ENCODE measurements at places on chromosomes 16 and 17.
A peak's percentile ranks its signal among the peaks of the same experiment; 100 is the strongest.

DNA sequence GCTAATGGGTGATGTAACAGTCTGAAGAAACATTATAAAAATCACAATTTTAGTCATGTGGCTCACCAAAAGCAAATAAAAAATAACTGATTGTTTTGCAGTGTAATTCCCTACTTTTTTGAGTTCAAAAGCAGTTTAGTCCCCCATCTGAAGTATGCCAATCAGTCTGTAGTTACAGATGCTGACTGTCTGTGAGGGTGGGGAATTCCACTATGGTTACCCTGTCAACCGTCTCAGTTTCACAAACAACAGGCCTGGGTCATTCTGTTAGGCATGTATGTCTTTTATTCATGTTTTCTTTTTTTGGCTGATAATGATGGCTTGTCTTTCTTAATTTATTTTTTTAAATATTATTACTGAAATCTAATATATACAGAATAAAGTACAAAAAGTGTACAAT is 69.3 kb downstream of the STXBP4 start:
- peak; percentile 21 for DNase-seq

- DNase-seq, result peak; percentile 63
Observed at GRCh38 chr17:38598536-38598935, 7.2 kb downstream of the SRCIN1 start.

- DNase-seq, result peak; percentile 21
Observed at GRCh38 chr17:72169823-72170222, 49.0 kb downstream of the SOX9 start.

- DNase-seq, result peak; percentile 86
Observed at GRCh38 chr17:35460354-35460851, 11.8 kb upstream of the SLFN13 start.

- no peak for DNase-seq
Observed at GRCh38 chr17:70050931-70051330, 24.1 kb upstream of the KCNJ16 start.

DNA sequence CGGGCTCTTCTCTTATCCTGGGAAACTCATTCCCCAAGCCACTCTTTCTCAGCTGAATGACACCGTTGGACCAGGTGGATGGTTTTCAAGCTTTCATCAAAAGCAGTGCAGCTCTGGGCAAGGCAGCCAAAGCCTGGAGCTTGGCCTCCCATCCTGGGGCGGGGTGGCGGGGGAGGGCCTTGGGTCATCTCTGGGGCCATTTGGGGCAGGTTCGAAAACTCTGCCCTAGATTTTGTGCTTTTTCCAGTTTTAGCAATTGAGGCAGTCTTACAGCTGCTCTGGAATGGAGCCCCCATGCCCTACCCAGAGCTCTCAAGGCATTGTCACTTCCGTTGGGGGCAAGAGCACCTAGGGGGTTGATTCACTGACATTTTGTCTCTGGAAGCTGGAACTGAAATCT is 9.1 kb downstream of the MPRIP start:
- no peak for DNase-seq

GRCh38 chr17:80891397-80892018 is 100.1 kb upstream of the CHMP6 start:
- peak; percentile 82 for DNase-seq

DNA sequence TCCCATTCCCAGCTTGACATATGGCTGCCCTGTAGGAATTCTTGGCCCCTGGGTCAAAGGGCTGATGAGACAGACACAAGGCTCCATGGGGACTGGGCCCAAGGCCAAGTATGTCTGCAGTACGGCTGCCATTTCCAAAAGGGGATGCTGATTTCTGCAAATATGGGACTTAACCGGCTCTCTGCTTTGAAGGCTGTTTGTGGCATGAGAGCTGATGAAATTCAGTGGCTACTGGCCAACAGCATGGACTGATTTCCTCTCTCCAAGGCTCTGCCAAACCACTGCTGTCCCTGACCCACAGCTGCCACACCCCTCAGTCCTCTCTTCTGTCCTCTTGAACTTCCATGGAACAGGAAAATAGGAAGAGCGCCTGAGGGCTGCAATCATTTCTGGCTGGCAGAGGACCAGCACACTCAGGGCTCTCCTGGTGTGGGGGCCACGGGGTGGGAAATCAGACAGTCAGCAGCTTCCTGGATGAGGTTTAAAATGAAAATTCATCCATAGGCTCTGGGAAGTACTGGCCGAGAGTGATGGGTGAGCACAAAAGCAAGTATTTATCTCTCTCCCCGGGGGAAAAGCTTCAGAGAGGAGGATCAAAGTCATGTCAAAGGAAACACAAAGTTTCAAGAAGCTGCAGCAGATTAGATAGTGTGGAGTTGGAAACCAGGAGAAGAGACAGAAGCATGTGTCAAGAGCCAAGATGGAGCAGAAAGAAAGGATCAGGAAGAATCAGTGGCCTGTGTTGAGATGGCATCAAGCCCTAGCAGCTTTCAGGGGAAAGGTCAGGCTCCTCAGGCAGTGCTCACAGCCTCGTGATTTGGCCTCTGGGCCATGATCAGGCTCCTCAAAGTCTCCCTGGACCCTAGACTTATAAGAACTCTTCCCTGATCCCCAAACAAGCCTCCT is 64.1 kb upstream of the SREBF1 start:
- no peak for DNase-seq

DNA sequence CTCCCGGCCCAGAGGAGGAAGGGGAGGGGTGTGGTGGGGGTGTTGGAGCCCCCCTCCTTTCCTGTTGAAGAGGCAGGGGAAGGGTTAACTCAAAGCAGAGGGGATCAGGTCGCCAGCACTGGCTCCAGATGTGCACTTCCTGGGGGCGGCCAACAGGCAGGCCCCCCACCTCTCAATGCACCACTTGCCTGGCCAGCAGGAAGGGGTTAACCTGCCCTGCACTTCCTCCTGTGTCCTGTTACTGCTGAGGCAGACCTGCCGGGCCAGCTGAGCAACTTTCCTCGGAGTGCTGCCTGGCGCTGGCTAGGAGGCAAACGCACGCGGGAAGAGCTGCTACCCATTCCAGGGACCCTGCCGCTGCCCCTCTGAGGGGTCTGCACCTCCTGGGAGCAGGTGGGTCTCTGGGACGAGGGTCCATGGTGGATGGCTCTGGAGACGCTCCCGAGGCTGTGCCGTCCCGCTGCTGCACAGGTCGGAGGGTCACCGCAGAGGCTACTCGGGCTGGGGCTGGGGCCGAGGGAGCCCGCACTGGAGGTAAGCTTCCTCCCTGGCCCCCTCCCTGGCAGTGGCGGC is at the start of gene EPN3:
Gene EPN3, plus strand, starts transcription at position 284 of the 573 bp plus-strand sequence. CDS start 3,822 bp downstream, outside the sequence.
- DNase-seq, result no peak

- DNase-seq, result no peak
Observed at GRCh38 chr17:64565563-64565962, 58.8 kb downstream of the CEP95 start.

- no peak for DNase-seq
Observed at GRCh38 chr16:3145660-3146059, 10.8 kb downstream of the ZNF213 start.

DNA sequence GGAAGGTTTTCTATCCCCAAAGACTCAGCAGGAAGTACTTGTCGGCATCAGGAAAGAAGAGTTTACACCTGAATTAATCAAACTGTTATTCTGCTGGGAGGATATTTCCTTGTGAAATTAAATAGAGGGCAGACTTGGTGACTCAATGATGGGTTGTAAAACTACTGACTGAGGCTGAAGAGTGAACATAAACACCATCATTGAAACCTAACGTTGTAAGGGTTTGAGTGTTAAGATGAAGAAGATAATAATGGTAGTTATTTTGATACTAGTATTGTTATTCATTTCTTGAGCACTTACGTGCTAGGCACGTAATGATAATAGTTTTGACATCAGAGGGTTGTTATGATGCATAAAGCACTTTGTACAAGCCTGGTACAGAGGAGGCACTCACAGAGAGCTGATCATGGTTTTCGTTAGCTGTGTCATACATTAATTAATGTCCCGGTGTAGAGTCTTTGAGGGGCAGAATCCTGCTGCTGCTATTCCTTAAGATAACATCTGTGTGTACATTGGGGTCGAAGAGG is 64.2 kb upstream of the CACNG3 start:
- DNase-seq, result no peak

DNA sequence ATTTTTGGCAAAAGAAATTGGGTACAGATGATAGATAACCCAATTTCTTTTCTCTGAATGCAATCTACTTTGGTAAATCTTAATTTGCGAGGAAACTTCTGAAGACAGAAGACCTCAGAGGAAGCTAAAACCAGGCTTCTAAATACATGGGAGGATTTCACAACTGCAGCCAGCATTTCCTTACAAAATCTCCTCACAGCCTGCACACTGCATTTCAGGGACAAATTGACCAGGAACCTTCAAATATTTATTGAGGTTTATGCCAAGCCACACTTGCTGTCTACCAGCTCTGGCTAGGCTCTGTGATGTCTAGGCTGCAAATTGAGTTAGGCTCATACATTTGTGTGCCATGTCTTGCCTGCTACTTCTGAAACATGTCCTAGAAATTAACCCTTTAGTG is 167.3 kb upstream of the CDH5 start:
- DNase-seq, result no peak

DNA sequence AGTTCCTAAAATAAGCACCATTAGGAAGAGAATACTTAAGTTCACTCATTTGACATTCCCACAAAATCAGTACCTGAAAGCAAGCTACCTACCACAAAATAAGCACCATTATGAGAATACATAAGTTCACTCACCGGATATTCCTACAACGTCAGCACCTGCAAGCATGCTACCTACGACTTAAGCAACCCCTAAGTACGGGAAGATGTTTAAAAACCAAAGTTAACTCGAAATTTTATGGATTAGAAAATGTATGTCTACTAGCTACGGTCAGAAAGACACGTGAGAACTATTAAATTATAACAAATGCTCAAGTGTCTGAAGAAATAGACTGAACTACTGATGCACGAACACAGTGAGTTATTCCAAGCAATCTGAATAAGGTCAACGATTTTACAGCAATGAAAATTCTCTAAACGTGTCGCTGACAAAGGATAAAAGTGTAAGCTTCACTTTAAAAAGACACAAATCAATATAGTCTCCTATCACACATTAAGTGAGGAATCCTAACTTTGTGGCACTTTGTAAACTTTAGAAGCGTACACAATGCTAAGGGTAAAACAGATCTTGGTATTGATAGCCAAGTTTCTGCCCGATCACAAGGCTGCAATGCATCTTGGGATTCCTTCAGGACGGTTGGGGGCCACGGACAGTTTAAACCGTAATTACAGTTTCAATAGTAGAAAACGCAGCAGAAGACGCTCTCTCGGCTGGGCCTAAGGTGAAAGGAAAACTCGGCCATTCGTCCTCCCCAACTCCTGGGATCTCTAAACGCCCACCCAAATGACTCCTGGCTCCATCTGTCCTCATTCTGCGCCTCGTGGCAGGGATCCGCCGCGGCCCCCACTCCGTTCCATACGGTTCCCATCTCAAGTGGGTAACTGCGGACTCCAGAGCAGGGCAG is 1.3 kb downstream of the GSPT1 start:
- DNase-seq, result peak; percentile 53

DNA sequence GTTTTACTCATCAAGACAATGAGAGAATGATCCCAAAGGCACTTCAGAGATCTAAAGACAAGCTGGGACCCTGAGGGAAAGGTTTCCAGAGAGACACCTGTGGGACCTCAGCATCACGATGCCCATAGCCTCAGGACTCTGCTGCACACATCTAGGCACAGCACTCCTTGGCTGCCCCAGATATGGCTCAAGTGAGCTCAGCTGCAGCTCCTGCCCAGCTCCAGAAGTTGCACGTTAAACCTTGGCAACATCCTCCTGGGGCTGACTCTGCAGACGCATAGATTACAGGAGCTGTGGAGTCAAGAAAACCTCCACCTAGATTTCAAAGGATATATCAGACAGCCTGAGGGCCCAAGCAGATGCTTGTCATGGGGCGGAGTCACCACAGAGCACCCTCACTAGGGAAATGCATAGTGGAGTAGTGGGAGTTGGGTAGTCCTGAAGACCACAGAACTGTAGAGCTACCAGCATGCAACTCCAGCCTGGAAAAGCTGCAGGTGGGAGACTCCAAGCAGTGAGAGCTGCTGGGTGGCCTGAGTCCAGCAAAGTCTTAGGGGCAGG is 582.0 kb downstream of the CDH11 start:
- no peak for DNase-seq

- no peak for DNase-seq
Observed at GRCh38 chr16:35532576-35532975, 2073.2 kb downstream of the TP53TG3F start.

DNA sequence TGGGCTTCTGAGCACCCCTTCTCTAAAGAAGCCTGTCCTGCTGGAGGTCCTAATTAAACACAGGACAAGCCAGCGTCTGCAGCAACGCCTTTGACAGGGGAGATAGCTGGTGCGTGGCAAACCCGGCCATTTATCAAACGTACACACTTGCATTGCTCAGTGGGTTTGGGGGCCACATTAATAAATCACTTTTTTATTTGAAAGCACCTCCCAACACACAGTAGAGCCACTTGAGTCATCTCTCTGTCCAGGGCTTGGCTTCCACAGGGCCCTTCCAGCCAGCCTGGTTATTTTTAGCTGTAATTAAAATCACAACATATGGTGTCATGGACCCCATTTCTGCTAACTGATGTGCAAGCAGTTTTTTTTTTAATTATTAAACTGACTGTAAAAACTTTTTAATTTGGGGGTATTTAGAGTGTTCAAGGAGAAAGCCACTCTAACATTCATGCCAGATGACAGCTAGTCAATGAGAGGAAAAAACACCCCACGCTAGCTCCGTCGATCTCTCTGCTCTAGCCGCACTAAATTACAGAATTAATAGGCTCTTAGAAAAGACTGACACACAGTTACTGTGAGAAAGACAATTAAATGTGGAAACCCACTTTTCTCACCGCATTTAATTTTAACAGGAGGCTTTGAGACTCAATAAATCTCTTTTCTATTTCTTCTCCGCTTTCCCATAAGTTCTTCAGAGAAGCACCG is 201.0 kb upstream of the WSCD1 start:
- DNase-seq, result no peak

DNA sequence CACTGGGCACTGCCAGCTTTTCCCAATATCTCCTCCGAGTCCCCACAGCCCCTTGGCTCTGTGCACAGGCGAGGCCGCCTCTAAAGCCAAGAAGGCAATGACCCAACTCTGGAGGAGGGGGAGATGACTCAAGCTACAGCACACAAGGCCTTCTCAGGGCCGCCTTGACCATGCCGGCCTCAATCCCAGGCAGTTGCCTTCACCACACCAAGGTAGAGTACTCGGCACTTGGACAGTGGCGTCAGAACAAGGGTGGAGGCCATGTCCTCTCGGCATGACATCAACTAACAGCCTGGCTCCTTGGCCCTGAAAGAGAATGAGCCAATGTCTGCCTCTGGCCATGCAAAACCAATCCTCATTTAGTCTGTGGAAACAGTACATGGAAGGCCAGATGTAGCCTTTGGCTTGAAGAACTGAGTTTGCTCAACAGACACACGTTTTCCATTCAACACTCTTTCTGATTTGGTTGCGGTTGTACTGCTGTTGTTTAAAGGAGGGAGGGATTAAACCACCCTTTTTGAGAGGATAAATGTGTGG is 139.6 kb downstream of the XYLT1 start:
- DNase-seq, result no peak

- DNase-seq, result no peak
Observed at GRCh38 chr17:10018461-10018891, 113.4 kb upstream of the RCVRN start.

Data from GM13977 (cell line).